ENCODE measurements at places on chromosomes 16 and 17. TPM values are rescaled to one million over a fixed set of nuclear protein-coding genes. Genes with fewer than 3 reads are reported as not detected.
A peak's percentile ranks its signal among the peaks of the same experiment; 100 is the strongest.

GRCh38 chr17:8345951-8346665 is 6.5 kb downstream of the ODF4 start:
- DNase-seq: no peak
- H3K36me3 ChIP-seq: no peaks in the 10 kb centered on the region
- H3K27ac ChIP-seq: no peak overlapping the region
- H3K27me3 ChIP-seq: no peaks in the 10 kb centered on the region

Gene ACSM2B
- not detected for total RNA-seq

DNA sequence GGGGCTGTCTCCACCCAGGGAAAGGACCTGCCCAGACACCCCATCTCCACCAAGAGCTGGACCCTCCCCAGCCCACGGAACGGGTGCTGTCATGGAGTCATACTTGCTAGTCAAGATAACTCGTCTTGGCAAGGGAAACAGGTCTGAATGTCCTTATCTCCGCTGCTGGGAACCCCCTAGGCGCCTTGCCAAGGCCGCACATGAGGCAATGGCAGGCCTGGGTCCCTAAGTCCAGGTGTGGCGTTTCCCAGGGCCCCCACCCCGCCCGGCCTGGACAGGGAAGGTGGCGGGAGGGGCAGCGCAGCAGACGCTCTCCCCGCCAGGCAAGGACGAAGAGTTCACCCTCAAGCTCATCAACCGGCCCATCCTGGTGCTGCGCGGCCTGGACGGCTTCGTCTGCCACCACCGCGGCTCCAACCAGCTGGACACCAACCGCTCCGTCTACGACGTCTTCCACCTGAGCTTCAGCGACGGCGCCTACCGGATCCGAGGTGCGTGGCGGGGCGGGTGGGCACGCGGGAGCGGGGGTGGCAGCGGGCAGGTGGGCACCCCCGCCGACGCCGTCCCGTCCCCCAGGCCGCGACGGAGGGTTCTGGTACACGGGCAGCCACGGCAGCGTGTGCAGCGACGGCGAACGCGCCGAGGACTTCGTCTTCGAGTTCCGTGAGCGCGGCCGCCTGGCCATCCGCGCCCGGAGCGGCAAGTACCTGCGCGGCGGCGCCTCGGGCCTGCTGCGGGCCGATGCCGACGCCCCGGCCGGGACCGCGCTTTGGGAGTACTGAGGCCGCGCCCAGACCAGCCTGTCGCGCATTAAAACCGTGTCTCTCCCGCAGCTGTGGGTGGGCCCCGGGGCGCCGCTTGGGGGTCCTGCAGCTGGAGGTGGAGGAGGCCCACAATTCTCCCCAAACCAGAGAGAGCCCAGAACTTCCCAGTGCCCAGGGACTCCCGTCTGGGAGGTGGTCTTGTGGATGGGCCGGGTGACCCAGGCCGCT is 8.4 kb downstream of the FSCN2 start:
- peaks cover 36% of the 10 kb centered on the region for H3K36me3 ChIP-seq
- no peak overlapping the region for H3K27ac ChIP-seq
- no peak overlapping the region for H3K4me3 ChIP-seq

Gene KRTAP17-1
- total RNA-seq: not detected

Gene ZSCAN10
- total RNA-seq: not detected

Gene SEPTIN12
- not detected for total RNA-seq

Gene C1QL1
- 8.7 TPM for total RNA-seq

GRCh38 chr16:17936766-17937402 is 399.7 kb downstream of the NPIPA8 start:
- H3K27me3 ChIP-seq: no peaks in the 10 kb centered on the region
- no peak overlapping the region for H3K27ac ChIP-seq
- no peak overlapping the region for H3K4me3 ChIP-seq
- DNase-seq: no peak
- no peaks in the 10 kb centered on the region for H3K4me1 ChIP-seq

DNA sequence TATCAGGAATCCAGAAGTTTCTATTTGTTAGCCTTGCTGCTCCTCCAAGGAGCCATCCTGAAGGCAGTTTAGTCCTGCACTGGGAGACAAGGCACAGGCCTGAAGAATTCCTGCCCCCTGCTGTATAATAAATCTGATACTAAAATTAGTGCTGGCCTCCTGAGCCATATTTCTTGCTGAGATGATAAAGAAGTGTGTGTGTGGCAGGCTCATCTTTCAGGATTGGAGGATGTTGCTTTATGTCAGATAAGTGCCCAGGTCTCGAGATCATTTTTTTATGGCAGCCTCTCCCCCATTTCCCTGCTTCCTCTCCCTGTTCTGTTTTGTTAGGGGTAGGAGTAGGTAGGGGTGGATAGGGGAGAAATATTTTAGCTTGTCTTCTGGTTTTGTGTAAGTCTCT is 26.0 kb downstream of the MSI2 start:
- H3K27ac ChIP-seq: no peak overlapping the region
- H3K27me3 ChIP-seq: no peaks in the 10 kb centered on the region
- H3K4me1 ChIP-seq: peaks cover 23% of the 10 kb centered on the region
- DNase-seq: no peak
- H3K36me3 ChIP-seq: peaks cover 7% of the 10 kb centered on the region

DNA sequence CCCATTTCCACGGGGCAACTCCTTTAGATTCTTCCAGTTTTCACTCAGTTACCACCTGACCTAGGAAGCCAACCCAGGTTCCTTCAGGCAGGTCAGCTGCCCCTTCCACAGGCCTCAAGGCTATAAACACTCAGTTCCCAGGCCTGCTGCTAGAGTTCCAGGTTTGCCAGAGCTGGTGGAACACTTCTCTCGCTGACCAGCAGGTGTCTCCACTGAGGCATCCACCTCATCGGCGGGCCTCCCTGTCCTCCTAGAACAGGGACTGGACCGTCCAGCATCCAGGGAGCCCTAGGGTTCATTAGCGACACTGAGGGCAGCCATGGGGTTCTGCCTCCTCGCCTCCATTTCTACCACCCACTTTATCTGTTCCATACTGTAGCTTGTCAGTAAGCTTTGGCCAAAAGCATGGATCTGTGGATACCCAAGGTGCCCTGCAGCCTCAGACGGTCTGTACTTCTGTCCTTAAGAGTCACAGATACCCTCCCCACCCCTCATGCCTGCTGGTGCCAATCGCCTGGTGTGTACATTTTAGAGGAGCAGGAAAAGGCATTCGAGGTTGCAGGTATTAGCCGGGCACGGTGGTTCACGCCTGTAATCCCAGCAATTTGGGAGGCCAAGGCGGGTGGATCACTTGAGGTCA is 29.0 kb downstream of the PIMREG start:
- no peaks in the 10 kb centered on the region for H3K27me3 ChIP-seq
- H3K4me3 ChIP-seq: no peak overlapping the region
- no peak overlapping the region for H3K27ac ChIP-seq
- peaks cover 65% of the 10 kb centered on the region for H3K36me3 ChIP-seq

GRCh38 chr16:8373676-8374431 is 216.5 kb downstream of the TMEM114 start:
- no peak overlapping the region for H3K27ac ChIP-seq
- no peaks in the 10 kb centered on the region for H3K27me3 ChIP-seq
- DNase-seq: no peak
- no peak overlapping the region for H3K4me3 ChIP-seq

DNA sequence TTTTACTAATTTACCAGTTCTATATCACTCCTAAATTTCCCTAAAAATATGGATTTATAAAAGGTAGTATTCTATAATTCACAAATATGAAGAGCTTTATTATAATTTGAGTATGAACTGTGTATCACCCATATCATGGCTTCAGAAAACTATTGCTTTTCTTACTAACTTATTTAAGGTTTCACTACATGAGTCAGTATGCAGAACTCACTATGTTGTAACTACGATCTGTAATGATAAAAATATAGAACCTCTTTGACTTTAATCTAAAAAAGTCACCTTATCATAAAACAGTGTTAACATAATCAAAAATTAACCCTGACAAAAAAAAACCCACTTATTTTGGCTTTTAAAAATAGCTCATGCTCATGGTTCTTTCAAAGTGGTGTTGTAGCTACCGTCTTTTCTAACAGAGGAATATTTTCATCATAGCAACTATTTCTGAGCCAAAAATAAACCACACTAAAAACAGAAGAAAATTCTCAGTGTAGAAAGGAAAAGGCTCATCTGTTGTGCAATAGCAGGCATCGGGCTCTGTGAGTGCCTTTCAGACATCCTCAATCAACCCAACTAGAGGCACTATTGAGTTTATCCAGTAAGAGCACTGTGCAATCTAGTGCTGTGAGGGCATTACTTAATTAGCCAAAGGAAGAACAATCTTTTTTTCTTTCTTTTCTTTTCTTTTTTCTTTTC is 42.1 kb downstream of the ITGAM start:
- peaks cover 9% of the 10 kb centered on the region for H3K4me1 ChIP-seq
- no peak overlapping the region for H3K27ac ChIP-seq
- no peak for DNase-seq
- no peak overlapping the region for H3K4me3 ChIP-seq
- H3K36me3 ChIP-seq: no peaks in the 10 kb centered on the region

Gene ASB16
- 3.3 TPM for total RNA-seq

GRCh38 chr16:4314532-4315185 is 1.2 kb upstream of the GLIS2 start:
- peak overlapping the region; percentile 97 for H3K27ac ChIP-seq
- H3K27me3 ChIP-seq: no peaks in the 10 kb centered on the region
- H3K4me1 ChIP-seq: peaks cover 63% of the 10 kb centered on the region
- no peak for DNase-seq
- H3K36me3 ChIP-seq: no peaks in the 10 kb centered on the region

- DNase-seq: no peak
- no peaks in the 10 kb centered on the region for H3K27me3 ChIP-seq
- H3K4me1 ChIP-seq: peaks cover 7% of the 10 kb centered on the region
- no peaks in the 10 kb centered on the region for H3K36me3 ChIP-seq
These were observed 472.4 kb downstream of the PMP22 start for GRCh38 chr17:14792746-14793145.

Gene TMEM235
- not detected for total RNA-seq

- H3K4me3 ChIP-seq: no peak overlapping the region
- H3K27me3 ChIP-seq: no peaks in the 10 kb centered on the region
- no peak for DNase-seq
These were observed 59.4 kb upstream of the SIAH1 start for GRCh38 chr16:48444574-48444973.

DNA sequence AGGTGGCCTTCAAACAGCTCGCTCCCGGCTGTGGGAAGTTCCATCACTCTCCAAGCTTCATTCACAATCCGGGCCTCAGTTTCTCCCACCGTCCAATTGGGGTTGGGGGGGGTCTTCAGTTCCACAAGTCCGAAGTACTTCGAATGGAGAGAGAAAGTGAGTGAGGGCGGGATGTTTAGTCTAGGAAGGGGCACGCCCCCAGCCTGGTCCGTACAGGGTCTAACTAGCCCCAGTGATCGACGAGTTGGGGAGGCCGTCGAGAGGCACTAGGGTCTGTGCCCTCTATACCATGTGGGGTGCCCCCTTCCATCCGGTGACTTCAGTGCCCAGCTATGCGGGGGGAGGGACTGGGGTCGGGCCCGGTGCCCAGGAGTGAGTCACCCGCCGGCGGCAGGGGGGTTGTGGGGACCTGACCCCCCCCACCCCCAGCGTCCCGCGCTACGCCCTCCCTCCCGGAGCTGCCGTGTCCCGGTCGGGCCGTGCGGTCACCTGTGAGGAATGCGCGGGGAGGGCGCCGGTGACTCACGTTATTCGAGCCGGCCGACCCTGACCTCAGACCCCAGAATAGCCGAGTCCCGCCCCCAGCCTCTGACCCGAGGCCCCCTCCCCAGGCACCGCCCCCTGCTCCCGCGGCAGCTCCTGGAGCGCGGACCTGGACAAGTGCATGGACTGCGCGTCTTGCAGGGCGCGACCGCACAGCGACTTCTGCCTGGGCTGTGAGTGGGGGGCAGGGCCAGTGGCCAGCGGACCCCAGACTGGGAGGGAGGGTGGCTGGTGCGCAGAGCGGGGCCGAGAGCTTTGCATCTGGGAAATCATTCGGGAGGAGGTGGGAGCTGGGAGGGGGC is 658 bp downstream of the TNFRSF12A start:
- peaks cover 73% of the 10 kb centered on the region for H3K4me1 ChIP-seq
- peaks cover 28% of the 10 kb centered on the region for H3K27me3 ChIP-seq
- H3K27ac ChIP-seq: peak overlapping the region; percentile 99
- DNase-seq: peak; percentile 94

- H3K36me3 ChIP-seq: peaks cover 21% of the 10 kb centered on the region
- no peak overlapping the region for H3K27ac ChIP-seq
- peaks cover 15% of the 10 kb centered on the region for H3K4me1 ChIP-seq
- H3K27me3 ChIP-seq: no peaks in the 10 kb centered on the region
These were observed 24.2 kb downstream of the CCDC40 start for GRCh38 chr17:80060644-80061043.
